ENCODE measurements at places on chromosomes 1 and 21.

- no peak overlapping the region for H3K4me3 ChIP-seq
- no peaks in the 10 kb centered on the region for H3K36me3 ChIP-seq
- no peak overlapping the region for H3K27ac ChIP-seq
- DNase-seq, result no peak
- peaks cover 7% of the 10 kb centered on the region for H3K4me1 ChIP-seq
- peaks cover 5% of the 10 kb centered on the region for H3K27me3 ChIP-seq
These were observed 60.7 kb upstream of the CTTNBP2NL start for GRCh38 chr1:112335351-112335750.

DNA sequence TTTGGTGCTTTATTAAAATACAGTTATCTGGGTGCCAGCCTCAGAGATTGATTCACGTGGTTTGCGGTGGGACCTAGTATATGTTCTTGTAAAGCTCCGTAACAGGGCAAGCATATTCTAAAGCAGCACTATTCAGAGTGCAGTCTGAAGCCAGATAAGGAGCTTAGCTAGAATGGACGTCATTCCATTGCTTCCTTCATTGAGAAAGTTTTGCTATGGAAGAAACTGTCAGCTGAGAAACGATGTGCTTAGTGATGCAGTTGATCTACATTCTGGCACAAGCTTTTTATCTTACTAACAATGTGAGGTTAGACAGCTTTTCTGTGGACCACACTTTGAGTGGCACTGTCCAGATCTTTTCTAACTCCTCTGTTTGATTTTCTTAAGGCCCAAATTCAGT, 26.2 kb downstream of the SLC44A3 start:
- no peak for DNase-seq
- H3K4me1 ChIP-seq, result no peaks in the 10 kb centered on the region
- H3K27me3 ChIP-seq, result peaks cover under 1% of the 10 kb centered on the region
- no peak overlapping the region for H3K4me3 ChIP-seq
- no peaks in the 10 kb centered on the region for H3K36me3 ChIP-seq

GRCh38 chr1:235105051-235106043, 23.3 kb downstream of the TOMM20 start:
- peak overlapping the region; percentile 30 for H3K27ac ChIP-seq
- no peak overlapping the region for H3K4me3 ChIP-seq
- no peak for DNase-seq
- H3K4me1 ChIP-seq, result peaks cover 12% of the 10 kb centered on the region
- peaks cover 22% of the 10 kb centered on the region for H3K36me3 ChIP-seq

DNA sequence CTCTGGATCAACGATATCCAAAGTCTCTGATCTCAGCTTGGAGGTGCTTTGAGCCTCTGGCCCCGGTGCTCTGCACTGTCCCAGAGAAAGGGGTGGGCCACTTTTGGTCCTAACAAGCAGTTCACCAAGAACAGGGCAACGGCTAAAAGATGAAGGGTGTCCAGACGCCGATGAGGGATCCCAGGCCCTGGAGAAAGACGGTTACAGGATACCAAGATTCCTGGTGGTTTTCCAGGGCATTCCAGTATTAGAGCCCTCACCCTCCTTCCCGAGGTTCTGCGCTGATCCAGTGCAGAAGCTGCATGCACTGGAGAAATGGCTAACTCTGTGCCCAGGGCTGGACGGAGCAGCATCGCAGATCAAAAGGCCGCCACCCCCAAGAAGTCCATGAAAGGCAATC, 149.9 kb upstream of the IRF2BP2 start:
- no peak overlapping the region for H3K4me3 ChIP-seq
- DNase-seq, result no peak
- no peaks in the 10 kb centered on the region for H3K27me3 ChIP-seq
- H3K4me1 ChIP-seq, result peaks cover 26% of the 10 kb centered on the region
- H3K27ac ChIP-seq, result no peak overlapping the region
- H3K36me3 ChIP-seq, result no peaks in the 10 kb centered on the region

DNA sequence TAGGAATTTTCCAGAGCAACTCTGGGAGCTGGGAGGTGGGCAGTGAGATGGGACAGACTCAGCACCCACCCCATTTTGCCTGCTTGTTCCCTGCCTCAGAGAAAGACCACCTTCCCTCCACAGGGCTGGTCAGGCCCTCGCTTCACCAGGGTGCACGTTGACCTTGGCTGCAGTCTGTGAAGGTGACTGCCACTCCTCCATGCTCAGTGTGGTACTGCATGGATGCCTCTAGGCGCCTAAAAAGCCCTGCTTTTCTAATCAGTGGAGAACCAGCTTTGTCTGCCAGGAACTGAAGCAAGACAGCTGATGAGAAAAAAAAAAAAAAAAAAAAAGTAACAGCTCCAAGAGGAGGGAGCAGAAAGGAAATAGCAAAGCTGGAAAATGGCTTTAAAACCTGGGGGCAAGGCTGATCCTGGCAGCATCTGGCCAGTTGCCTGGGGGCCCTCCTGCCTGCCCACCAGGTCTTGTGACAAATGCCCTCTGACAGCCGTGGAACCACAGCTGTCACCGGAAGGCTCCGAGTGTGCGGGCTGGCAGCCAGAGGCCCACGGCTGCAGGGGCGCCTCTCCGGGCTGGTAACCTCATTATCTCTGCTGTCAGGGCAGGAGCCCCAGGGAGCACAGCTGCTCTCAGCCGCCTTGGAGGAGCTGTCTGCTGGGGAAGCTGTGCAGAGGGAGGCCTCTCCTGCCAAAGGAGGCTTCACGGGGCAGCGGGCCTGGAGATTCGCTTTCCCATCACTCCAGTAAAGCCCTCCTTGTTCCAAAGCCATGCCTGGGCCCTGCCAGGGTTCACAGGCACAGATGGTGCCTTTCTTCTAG, 13.7 kb downstream of the KIAA1614 start:
- no peaks in the 10 kb centered on the region for H3K36me3 ChIP-seq
- H3K27ac ChIP-seq, result no peak overlapping the region
- peaks cover 8% of the 10 kb centered on the region for H3K4me1 ChIP-seq

DNA sequence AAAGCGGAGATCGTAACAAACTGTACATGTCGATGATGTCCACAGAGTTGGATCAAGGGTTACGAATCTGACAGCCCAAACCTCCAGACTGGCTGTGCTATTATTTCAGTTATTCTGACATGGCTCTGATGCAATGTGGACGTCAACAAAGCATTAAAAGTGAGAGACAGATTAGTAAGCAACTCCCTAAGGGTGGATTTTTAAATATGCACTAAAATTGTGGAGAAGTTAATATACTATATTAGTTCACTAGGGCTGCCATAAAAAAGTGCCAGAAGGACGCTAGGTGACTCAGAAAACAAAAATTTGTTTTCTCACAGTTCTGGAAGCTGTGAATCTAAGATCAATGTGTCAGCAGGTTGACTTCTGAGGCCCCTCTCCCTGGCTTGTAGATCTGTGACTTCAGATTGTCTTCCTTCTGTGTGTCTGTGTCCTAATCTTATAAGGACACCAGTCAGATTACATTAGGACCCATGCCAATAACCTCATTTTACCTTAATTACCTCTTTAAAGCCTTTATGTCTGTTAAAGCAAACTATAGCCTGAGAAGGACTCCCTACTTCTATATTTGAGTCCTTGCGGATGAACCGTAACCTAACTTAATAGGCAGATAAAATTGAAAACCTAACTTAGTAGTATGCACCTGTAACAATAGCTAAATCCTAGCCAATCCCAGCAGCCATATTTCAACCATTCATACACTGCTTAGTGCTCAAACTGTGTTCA, 66.0 kb upstream of the BACH1 start:
- peaks cover 5% of the 10 kb centered on the region for H3K4me1 ChIP-seq
- H3K27me3 ChIP-seq, result no peaks in the 10 kb centered on the region
- H3K36me3 ChIP-seq, result no peaks in the 10 kb centered on the region
- no peak overlapping the region for H3K4me3 ChIP-seq
- no peak overlapping the region for H3K27ac ChIP-seq
- no peak for DNase-seq

DNA sequence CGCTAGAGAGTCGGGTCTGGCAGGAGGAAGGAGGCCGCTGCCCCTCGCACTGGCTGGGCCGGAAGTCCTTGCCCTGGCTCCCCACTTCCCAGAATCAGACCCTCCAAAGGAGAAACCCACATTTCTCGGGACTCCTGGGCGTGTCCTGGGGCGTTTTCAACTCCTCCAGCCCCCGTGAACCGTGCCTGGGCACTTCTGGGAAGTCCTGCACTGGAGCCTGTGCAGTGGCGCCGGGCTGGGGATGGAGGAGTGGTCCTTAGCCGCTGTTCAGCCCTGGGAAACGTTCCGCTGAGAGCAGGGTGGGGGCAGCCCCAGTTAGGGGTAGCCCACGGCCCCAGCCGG, 3.0 kb downstream of the IGSF21 start:
- H3K4me3 ChIP-seq, result no peak overlapping the region
- DNase-seq, result no peak
- peaks cover 21% of the 10 kb centered on the region for H3K27me3 ChIP-seq
- no peaks in the 10 kb centered on the region for H3K4me1 ChIP-seq
- no peaks in the 10 kb centered on the region for H3K36me3 ChIP-seq
- no peak overlapping the region for H3K27ac ChIP-seq

- H3K4me3 ChIP-seq, result no peak overlapping the region
- no peak overlapping the region for H3K27ac ChIP-seq
- no peak for DNase-seq
- H3K4me1 ChIP-seq, result peaks cover 8% of the 10 kb centered on the region
- H3K27me3 ChIP-seq, result no peaks in the 10 kb centered on the region
- H3K36me3 ChIP-seq, result no peaks in the 10 kb centered on the region
These were observed 17.2 kb upstream of the SLC19A1 start for GRCh38 chr21:45559216-45560105.

DNA sequence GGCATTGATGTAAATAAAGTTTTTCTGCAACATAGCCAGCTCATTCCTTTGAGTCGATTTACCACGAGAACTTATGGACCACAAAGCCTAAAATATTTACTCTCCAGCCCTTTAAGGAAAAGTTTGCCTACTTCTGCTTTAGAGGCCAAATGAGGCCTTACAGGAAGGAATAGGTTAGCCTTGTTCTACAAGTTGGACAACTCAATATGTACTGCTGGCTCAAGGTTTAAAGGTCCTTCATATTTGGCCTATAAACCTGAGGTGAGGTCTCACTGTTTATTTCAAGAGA, 144.5 kb upstream of the DNAH14 start:
- DNase-seq, result no peak
- no peaks in the 10 kb centered on the region for H3K4me1 ChIP-seq
- H3K36me3 ChIP-seq, result no peaks in the 10 kb centered on the region

GRCh38 chr1:46539972-46540371, 11.5 kb downstream of the KNCN start:
- H3K4me1 ChIP-seq, result no peaks in the 10 kb centered on the region
- peaks cover 7% of the 10 kb centered on the region for H3K27me3 ChIP-seq
- H3K27ac ChIP-seq, result no peak overlapping the region
- H3K36me3 ChIP-seq, result no peaks in the 10 kb centered on the region

DNA sequence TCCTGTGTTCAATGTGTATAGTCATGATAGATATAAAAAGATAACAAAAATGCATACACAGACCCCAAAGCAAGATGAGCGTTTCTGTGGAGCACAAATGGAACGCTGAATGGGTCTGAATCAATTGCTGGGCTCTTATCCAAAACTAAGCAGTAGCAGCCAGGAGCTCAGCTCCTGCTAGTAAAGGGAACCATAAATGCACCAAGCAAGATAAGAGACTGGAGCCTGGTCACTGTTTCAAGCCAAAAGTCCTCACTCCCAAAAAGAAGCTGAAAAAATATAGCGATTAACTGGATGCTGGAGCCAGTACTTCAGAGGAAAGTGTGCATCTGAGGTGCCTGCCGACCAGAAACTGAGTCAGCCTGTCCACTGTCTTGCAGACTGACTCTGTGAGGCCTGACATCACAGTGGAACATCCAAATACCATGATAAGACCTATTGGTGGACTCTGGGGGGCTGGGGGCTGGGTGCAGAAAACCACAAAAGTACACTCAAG, 68.9 kb downstream of the LRRC8C start:
- H3K36me3 ChIP-seq, result no peaks in the 10 kb centered on the region
- no peak overlapping the region for H3K4me3 ChIP-seq
- no peak for DNase-seq
- H3K27me3 ChIP-seq, result no peaks in the 10 kb centered on the region
- no peak overlapping the region for H3K27ac ChIP-seq
- peaks cover 7% of the 10 kb centered on the region for H3K4me1 ChIP-seq

GRCh38 chr1:26832249-26832960, 5.9 kb downstream of the ZDHHC18 start:
- peaks cover 34% of the 10 kb centered on the region for H3K36me3 ChIP-seq
- H3K27ac ChIP-seq, result peak overlapping the region; percentile 98
- no peak for DNase-seq
- no peak overlapping the region for H3K4me3 ChIP-seq
- H3K27me3 ChIP-seq, result no peaks in the 10 kb centered on the region

DNA sequence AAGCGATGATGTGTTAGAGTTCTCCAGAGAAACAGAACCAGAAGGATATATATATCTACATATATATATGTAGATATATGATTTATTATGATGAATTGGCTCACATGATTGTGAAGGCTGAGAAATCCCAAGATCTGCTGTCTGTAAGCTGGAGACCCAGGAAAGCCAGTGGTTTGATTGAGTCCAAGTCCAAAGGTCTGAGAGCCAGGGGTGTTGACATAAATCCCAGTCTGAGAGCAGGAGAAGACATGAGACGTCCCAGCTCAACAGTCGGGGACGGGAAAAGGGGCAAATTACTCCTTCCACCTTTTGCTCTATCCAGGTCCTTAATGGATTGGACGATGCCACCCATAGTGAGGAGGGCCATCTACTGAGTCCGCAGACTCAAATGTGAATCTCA, 126.6 kb downstream of the PRDM2 start:
- peaks cover 8% of the 10 kb centered on the region for H3K4me1 ChIP-seq
- no peaks in the 10 kb centered on the region for H3K27me3 ChIP-seq
- H3K27ac ChIP-seq, result no peak overlapping the region
- no peak overlapping the region for H3K4me3 ChIP-seq

- H3K27me3 ChIP-seq, result no peaks in the 10 kb centered on the region
- H3K27ac ChIP-seq, result no peak overlapping the region
- H3K4me3 ChIP-seq, result no peak overlapping the region
- DNase-seq, result no peak
These were observed 15.2 kb upstream of the KDM4A start for GRCh38 chr1:43634721-43635120.

DNA sequence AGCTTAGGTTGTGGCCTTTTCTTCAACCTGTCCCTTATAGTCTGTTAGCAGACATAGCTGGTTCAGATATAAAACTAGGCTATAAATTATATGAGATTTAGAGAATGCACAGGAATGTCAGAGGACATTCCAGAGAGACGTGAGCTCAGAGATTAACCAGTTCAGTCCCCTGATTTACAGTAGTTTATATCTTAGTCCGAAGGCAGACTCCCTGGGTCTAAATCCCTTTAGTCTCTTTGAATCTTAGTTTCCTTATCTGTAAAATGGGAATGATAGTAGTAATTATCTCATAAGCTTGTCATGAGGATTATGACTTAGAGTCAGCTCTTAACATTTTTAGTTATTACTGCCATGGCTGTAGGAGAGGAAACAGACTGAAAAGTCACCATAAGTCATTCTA, 45.5 kb upstream of the PLXNA2 start:
- H3K27ac ChIP-seq, result no peak overlapping the region
- peaks cover 2% of the 10 kb centered on the region for H3K27me3 ChIP-seq
- DNase-seq, result no peak
- no peak overlapping the region for H3K4me3 ChIP-seq
- H3K4me1 ChIP-seq, result peaks cover 3% of the 10 kb centered on the region

GRCh38 chr1:239960366-239960765, 131.3 kb upstream of the FMN2 start:
- no peaks in the 10 kb centered on the region for H3K27me3 ChIP-seq
- H3K4me1 ChIP-seq, result no peaks in the 10 kb centered on the region
- H3K27ac ChIP-seq, result no peak overlapping the region
- no peak for DNase-seq
- no peak overlapping the region for H3K4me3 ChIP-seq
